ENCODE measurements at places on chromosomes 1 and 21. TPM values are rescaled to one million over a fixed set of nuclear protein-coding genes. Genes with fewer than 3 reads are reported as not detected.

GRCh38 chr1:184889902-184890301 is 84.4 kb downstream of the NIBAN1 start:
- no peak for DNase-seq

Gene LEPR
- 4.4 TPM for total RNA-seq

GRCh38 chr1:26218906-26219494 is 15.0 kb upstream of the CEP85 start:
- peak; percentile 71 for DNase-seq

DNA sequence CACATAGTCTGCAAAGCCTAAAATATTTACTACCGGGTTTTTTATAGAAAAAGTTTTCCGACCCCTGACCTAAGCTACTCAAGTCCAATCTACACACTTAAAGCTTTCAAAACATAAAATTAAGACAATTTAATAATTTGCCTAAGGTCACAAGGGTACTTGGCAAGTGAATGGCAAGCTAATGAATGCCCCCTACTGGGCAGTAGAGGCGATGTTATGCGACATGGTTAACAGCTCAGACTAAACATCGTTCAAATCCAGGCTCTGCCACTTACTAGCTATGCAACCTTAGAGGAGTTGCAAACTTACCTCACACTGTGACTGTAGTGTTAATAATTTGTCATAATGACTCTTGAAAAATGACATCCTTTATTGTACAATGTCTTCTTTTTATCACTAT is 317.2 kb upstream of the NFIA start:
- no peak for DNase-seq

DNA sequence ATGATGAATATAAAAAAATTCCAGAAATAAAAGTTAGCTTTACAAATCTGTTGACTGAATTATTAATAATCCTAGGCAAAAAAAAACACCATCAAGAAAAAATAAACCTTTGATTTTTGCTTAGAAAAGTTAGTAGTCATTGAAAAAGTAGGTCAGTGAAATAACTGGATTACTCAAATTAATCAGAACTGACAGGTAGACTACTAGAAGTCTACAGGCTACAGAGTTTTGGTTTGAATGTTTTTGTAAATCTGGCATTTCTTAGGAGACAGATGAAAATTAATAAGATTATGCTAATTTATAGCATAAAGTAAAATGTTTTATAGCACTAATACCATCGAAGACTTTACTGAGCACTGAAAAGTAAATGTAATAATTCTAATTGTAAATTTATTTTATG is 511.9 kb downstream of the PTPRC start:
- no peak for DNase-seq

DNA sequence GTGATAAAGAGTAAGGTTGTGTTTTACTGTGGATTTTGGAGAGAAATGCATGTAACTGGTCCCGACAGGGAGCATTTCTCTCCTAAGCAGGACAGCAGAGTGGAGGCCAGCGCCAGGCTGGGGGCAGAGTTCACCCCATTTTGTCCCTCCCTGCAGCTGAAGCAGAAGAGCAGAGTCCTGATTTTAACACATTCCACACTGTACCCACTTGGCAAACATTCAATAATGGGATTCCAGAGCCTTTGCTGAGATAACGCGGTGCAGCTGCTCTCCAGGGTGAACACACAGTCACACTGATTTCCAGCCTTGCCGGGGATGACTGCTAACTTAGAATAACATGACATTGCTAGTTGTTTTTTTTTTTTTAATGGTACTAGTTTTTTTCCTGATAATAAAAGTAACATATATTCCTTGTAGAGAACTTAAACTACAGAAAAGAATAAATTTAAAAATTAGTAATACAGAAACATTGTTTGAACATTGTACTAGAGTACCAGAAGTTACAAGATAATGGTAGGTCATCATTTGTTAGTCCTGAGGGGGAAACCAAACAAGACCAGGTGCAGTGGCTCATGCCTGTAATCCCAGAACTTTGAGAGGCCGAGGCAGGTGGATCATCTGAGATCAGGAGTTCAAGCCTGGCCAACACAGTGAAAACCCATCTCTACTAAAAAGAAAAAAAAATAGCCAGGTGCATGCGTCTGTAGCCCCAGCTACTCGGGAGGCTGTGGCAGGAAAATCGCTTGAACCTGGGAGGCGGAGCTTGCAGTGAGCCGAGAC is 77.2 kb downstream of the SCCPDH start:
- no peak for DNase-seq

DNA sequence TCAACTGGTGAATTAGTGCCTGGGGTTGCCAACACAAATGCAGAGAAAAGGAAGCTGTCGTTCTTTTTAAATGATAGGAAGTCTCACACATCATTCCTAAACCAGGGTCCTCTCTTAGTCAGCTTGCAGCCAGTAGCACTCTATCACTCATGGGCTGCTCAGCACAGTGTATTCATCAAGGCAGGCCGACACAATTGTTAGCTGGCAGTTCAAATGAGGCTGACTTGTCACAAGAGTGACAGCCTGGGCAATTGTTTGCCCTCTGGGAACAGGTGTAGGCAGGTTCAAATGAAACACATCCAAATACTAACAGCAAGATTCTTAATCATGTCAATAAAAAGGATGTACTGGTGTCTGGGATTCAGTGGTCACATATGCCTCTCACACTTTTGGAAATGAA is 76.9 kb downstream of the ERICH3 start:
- DNase-seq, result no peak
